Thyroid gland (tissue), 4 donors: ENCODE measurements at places on chromosomes 1 and 21. TPM values are rescaled to one million over a fixed set of nuclear protein-coding genes. Genes with fewer than 3 reads are reported as not detected.

FAM167B gene
- total RNA-seq: 4.2 TPM

SYT14 gene
- total RNA-seq: 19.2 TPM

LRIG2 gene
- 36.6 TPM for total RNA-seq

GNG4 gene
- total RNA-seq: under 0.01 TPM

DIRAS3 gene
- 2.2 TPM for total RNA-seq

SPRR2A gene
- total RNA-seq: not detected

OR2L13 gene
- total RNA-seq: not detected

CTTNBP2NL gene
- total RNA-seq: 20.4 TPM

ALX3 gene
- total RNA-seq: not detected

KCNN3 gene
- 3.5 TPM for total RNA-seq
